Non-pigmented ciliary epithelial cell (primary cell): ENCODE measurements at places on chromosomes 7 and 10.

DNA sequence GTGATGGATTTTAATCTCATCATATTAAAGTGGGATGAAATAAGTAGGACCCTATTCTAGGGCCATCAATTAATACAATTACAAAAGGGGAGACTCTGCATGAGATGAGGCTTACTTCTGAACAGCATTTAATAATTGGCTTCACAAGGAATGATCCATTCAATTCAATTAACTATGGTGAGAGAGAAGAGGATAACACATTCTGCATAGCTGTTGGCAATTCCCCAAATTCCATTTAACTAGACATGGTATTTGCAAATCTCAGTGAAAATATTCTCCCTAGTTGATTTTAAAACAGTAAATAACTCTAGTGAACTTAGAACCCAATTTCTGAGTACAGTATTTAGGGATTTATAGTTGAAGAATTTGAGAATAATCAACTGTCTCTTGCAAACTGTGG, 145.3 kb downstream of the NOC3L start:
- no peak for DNase-seq

- no peak for DNase-seq
These were observed 206.8 kb downstream of the SKIDA1 start for GRCh38 chr10:21318540-21319167.

DNA sequence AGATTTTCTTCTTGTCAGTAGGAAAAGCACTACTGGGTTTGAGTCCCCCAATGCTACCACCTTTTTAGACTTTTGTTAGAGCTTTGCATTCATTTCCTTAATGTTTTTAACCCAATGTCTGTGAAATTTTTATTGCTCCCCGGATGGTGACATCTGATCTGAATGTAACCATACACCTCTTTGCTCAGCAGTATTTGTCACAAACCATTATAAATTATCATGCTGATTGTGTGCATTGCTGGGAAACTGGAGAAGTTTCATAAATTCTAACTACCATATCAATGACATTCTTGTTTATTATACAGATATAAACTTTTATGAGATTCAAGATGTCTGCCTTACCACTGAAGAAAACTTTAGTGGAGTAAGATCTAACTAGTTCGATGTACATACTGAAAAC, 8.5 kb downstream of the NRP1 start:
- DNase-seq = no peak

DNA sequence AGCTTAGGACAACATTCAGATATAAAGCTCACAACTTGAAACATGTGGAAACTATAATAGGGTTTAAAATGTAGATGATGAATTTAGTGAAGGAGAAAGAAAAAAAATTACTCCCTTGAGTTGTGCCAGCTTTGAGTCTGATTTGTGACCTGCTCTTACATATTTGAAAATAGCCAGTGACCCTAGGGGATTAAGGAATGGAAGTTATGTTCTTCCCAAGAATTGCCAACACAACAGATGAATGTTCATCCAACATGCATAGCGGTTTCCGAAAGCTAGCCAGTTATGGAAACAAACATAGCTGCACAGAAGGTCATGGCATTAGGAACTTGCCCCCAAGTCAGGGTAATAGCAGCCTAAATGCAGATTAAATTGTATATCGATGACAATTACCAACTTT, 10.8 kb downstream of the TMEM196 start:
- no peak for DNase-seq

DNA sequence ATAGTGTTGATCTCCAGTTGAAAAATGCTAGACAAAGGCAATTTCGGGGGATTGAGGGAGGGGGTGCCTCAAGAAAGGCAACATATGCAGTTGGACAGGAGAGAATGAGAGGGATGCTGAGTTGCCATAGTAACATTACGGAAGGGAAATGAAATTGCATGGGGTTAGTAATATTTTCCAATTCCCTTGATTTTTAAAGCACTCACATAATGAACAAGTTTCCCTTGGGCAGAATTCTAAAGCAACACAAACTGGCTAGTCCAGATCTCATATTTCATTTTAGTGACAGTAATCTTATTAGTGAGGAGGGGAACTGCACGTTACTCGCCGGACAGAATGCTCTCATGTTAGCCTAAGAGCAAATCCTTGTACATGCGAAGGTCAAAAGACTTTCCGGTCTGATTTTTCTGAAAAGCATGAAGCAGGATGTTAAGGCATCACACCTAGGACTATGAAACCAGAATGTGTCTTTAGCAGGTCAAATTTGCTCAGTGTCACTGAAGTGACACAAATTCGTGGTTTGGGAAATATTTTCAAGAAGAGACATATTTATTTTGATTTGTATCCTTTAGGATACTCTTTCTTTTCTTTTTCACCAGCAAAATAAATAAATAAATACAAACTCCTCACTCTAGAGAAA, 165.5 kb downstream of the ANK3 start:
- no peak for DNase-seq

DNA sequence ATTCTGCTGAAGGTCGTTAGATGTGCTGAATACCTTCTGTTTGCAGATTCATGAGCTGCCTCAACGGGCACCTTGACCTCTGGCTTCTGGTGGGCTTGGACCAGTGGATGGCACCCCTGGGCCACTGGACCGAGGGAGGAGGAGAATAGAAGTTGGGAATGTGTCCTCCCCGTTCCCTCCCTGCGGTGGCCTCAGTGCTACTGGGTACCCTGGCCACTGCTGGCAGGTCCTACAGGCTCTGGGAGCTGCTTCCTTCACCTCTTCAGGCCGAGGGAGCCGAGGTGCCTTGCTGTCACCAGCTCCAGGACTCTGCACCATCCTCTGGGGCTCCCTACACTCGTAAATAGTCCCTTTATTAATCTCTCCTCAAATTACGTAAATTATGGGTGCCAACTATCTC, 32.2 kb upstream of the GALNTL5 start:
- DNase-seq = no peak

DNA sequence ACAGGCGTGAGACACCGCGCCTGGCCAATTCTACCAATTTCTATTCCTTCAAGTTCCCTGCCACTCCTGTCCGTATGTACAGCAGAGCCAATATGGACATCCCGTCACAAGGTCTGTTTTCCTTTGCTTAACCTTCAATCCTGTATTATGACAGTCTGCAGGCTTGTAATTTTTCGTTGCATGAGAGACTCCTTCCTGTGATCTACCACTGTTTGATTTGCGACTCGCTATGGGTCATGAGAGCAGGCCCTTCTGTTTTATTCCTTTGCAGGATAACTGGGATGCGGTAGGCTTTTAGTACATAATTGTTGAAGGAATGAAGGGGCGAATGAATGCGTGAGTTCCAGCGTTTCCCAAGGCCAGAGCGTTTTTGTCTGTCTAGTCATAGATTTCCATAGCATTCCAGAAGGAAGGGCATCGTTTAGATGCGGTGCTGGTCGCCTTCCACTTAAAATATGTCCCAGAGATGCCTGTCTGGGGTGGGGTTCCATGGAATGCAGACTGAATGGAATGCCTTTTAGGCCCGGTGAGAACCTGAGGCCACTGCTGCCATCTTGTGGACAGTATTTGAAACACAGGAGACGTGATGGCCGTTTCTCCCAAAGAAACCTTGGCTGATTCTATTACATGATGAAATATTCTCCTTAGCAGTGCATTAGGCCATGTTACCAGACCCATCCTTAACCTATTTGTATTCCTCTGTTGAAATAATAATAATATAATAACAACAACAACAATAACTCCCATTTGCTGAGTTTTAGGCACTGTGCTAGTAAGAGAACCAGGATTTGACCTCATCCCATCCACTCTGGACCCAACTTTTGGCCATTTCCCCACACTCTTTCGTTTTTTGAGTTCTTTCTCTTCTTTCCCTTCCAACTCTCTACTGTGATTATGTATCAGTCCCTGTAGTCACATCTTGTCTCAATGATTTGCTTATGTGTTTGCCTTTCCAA, 193.2 kb downstream of the MYOF start:
- peak; percentile 77 for DNase-seq

GRCh38 chr7:80722616-80723195, 84.3 kb downstream of the CD36 start:
- DNase-seq = peak; percentile 100

DNA sequence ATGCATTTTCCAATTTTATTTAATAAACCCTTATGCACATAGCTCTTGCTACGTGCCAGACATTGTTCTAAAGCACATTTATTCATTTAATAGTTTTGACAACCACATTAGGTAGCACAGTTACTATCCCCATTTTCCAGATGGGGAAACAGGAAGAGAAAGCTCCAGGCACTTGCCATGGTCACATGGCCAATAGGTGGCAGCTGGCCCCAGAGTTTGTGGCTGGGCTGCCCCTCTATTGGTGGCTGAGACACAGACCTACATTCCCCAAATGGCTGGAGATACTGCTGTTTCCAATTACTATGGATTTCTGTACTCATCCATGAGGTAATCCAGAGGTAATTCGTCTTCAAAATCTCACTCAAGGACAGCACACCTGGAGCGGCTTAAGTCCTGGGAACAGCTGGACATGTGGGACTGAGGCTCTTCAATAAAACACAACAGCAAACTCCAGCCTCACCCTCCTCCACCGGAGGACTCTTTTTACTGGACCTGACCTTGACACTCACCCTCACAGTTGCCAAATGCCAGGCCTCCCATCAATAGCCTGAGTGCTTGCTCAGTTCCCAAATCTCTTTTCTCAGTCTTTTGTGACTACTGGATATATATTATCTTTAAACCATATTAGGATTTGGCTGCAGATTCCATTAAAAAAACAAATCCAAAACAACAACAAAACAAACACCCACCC, 106.1 kb downstream of the CLEC2L start:
- DNase-seq = no peak

DNA sequence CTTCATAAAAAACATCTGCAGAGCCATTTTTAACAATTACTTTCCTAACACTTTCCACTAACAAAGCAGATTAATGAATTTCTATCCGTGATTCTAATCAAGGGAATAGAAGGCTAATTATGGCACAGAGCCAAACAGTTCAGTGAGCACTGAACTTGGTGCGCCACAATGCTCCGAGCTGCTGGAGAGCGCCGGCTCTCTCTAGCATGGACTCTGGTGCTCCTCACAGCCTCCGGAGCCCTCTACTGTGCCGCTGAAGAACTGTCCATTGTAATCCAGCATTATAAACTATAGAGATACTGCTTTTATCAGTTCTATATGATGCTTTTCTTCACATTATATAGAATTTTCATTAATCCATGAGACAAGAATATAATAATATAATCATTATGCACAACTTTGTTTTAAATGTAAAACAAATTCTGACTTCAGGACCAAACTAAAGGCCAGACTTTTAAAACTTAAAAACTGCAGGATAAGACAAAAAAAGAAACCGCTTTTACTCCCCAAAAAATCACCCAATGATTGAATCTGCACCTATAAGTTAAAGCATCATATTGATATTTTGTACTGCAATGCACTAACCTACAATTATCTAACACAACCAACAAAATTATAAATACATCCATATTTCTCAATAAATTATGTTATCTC, 123.6 kb downstream of the RNF32 start:
- DNase-seq = peak; percentile 26

DNA sequence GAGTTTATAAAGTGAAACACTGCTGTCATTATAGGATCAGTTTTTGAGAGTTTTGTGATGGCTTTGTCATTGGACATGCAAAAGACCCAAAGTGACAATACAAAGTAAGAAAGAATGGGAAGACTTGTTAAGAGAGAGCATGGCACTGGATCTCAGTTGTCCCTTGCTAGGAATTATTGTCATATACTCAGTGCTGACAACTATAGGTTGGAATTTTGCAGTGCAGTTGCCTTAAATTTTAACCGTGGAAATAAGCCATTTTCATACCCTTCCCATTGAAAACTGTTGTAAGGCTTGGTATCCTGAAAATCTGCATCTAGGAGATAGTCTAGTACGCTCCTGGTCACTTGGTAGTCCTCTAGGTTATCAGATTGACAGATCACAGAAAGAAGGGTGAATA, 1156.7 kb downstream of the GATA3 start:
- no peak for DNase-seq

- no peak for DNase-seq
These were observed 27.1 kb downstream of the ATXN7L1 start for GRCh38 chr7:105849122-105849855.

GRCh38 chr10:80144067-80144695, 11.7 kb downstream of the PLAC9 start:
- no peak for DNase-seq

- DNase-seq = no peak
These were observed 110.8 kb upstream of the PTN start for GRCh38 chr7:137454246-137454724.

GRCh38 chr10:132397036-132397541, at the start of gene PWWP2B:
TSS of gene PWWP2B (plus strand) at chr10:132397200. CDS start at chr10:132397227, 27 bp downstream.
- DNase-seq = no peak

GRCh38 chr10:69757553-69758309, 44.0 kb upstream of the COL13A1 start:
- DNase-seq = no peak

DNA sequence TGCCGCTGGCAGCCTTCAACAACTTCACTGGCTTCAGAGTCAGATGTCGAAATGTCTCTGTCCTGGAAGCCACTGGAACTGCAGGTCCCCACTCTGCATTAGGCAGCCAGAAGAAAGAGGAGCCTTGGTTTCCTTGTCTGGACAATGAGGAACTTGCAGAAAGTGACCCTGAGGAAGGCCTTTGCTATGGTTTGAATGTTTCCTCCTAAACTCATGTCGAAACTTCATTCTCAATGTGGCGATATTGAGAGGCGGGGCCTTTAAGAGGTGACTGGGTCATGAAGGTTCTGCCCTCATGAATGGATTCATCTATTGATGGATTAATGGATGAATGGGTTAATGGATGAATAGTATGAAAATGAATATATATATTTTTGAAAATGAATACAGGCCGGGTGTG, 61.6 kb upstream of the GPR26 start:
- DNase-seq = no peak

- DNase-seq = no peak
These were observed 13.8 kb downstream of the TMEM120A start for GRCh38 chr7:75980430-75981202.

DNA sequence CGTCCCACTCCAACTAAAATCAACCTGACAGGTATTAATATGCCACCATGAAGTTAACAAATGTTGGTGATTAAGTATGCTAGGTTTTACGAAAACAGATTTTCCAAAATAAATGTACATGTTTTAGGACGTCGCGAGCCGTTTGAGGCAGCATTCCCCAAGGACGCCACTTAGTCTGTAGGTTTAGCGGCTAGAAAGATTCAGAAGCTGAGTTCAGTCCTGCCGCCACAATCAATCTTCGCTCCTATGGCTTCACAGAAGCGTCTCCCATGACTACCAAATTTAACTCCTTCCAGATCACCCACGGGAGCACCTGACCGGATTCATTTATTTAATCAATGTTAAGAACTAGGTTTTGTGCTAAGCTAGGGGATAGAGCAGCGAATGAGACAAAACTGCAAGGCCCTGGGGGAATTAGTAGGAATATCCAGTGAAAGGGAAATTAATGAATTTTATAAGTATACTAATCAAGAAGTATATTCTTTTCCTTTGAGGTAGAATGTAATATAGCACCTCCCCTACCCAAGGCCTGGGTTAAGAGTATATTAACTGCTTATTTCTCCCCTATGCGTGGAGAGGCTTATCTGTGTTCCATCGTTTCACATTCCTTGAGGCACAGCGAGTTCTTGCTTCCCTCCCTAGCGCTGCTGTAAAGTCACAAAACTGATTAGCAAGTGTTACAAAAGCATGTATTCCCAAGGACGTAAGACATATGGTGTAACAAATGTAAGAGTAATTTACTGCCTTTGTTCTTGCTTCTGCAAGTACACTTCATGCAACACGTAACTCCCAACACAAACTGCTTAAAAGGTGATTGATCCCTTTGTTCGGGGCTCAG, 994 bp upstream of the CYP51A1 start:
- DNase-seq = no peak

- DNase-seq = no peak
These were observed 13.1 kb upstream of the SGMS1 start for GRCh38 chr10:50636618-50637579.
